Erythroblast (primary cell): ENCODE measurements at places on chromosomes 12 and 14.

DNA sequence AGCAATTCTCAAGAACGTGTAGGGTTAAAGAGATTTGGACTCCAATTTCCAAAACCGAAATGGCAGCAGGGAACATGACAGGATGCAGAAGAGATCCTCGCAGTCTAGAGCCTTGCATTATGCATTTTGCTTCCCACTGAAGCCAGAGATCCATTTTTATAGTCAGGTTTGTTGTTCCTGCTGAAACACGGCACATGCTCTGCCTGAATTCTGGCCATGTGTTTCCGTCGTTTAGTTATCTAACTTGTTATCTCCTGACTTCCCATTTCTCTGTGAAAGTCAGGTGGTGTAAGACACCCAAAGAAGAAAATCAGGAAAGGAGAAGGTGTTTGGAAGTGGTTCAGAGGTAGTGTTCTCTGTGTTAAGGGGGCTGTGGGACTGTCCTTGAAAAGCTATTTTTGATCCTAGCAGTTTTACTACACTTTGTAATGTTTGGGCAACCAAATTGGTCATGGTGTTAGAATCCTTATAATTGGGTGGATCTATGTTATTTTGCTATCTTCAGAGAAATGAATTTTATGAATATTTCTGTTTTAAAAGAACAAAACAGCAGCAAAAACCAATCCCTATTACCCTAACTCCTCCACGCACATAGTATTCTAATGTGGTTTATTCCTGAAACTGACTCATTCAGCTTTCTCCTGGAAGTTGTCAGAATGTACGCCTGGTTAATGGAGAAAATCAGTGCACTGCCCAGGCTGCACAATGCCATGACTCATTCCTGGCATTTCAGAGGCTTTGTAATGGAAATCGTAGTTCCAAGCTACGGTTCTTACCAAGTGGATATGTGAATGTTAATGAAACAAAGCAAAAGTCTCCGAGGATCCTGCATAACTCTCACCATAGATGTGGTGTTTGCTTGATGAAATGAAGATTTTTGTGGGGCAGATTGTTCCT, 110.1 kb downstream of the SAMD4A start:
- no peak for DNase-seq

DNA sequence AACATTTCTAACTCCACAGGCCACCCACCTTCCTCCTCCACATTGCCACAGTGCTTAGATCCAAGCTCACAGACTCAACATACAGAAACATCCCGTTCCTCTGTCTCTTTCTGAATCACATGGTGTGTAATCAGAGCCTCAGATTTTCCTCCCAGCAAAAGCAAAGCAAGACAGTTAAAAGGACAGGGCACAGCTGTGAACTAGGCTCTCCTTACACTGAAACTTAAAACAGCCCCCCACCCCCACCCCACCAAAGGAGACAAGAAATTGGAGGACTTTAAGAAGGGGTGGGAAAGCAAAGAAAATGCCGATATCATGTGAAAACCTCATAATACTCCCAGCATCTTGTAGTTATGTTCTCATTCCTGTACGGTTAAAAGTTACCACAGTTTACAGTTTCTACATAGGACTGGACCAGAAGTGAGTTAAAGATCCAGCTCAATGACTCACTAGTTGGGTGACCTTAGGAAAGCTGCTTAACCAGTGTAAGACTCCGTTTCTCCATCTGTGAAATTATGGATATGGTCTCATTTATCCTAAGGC, 4.8 kb downstream of the YBX3 start:
- DNase-seq = no peak

DNA sequence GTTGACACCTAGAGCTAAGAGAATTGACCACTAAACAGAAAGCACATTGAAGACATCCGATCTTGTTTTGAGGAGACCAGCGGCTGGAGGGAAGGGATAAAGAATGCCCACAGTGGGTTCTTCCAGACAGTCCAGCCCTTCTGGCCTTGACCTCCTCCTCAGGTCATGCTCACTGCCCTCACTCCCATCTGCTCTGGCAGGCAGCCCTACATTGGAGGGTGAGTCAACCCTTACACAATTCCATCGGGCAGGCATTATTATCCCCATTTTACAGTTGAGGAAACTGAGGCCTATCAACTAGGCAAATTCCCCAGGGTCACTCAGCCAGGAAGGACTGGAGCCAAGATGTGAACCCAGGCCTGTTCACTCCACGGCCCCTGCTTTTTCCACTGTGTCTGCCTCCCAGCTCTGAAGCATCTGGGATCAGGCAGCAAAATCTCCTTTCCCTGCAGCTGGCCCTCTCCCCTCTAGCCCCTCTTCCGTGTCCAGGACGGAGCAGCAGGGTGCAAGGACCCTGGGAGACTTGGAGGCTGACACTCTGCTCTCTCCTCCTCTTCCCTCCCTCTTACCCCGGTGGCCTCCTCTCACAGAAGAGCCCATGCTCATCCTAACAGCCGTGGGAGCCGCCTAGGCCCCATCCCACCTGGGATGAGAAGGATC, 5.3 kb downstream of the SCNN1A start:
- no peak for DNase-seq

DNA sequence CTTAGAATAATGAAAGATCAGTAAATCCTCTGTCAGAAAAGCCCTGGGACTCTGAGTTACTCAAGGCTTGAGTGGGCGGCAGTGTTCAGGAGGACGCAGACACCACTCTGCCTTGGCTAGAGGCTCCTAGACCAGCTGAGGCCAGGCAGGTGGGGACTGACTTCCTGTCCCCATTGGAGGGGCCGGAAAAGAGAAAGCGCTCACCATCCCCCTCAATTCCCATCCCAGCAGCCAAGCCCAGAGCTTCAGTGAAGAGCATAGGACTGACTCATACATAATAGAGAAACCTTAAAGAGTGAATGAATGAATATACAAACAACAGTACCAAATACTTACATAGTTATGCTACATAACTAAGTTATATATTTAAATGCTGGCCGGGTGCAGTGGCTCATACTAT, 62.0 kb downstream of the PLEKHG7 start:
- no peak for DNase-seq

- DNase-seq = no peak
Measured at GRCh38 chr12:115362339-115362976, 678.5 kb upstream of the TBX3 start.

- DNase-seq = peak; percentile 42
Measured at GRCh38 chr14:88463318-88463717, 77.9 kb downstream of the SPATA7 start.

GRCh38 chr12:12482150-12482761, 80.4 kb downstream of the DUSP16 start:
- DNase-seq = no peak

DNA sequence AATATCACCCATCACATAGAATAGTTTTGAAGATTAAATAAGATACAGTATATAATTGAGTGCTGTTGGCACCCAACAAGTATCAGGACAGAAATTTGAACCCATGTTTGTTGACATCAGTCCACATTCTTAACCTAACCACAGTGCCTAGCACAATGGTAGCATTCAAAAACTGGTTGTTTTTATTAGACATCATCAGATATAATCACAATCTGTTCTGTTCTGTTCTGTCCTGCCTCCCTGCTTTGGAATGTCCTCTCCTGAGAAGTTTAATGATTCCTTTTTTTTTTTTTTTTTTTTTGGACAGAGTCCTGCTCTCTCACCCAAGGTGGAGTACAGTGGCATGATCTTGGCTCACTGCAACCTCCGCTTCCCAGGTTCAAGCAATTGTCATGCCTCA, 476.6 kb downstream of the RMST start:
- no peak for DNase-seq

- peak; percentile 87 for DNase-seq
Measured at GRCh38 chr12:94133964-94134795, 14.2 kb upstream of the PLXNC1 start.
